ENCODE measurements at places on chromosomes 1 and 21.

DNA sequence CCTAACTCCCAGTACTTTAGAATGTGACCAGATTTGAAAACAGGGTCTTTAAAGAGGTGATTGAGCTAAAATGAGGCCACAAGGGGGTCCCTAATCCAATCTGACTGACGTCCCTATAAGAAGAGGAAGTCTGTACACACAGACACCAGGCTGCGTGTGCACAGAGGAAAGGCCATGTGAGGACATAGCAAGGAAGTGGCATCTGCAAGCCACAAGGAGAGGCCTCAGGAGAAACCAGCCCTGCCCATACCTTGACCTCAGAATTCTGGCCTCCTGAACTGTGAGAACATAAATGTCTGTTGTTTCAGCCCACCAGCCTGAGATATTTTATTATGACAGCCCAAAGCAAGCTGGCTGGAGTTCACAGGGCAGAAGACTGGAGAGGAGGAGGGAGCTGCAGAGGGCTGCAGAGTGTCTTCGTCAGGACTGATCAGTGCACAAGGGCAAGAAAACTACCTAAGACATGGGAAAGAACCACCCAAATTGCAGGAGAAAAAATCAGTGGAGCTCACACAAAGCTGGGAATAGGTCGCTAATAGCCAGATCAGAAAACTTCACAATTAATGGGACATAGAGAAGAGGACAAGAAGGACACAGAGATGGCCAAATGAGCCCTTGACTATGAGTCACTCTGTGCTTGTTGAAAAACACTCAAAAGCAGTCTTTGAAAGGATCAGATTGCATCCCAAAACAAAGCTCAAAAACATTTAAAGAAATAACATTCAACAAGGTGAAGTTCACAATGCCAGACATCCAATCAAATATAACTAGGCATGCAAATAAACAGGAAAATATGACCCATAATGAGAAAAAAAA lies 14.1 kb upstream of the WNT9A start:
- DNase-seq = no peak

GRCh38 chr1:65630855-65631254 lies 161.8 kb upstream of the PDE4B start:
- no peak for DNase-seq

DNA sequence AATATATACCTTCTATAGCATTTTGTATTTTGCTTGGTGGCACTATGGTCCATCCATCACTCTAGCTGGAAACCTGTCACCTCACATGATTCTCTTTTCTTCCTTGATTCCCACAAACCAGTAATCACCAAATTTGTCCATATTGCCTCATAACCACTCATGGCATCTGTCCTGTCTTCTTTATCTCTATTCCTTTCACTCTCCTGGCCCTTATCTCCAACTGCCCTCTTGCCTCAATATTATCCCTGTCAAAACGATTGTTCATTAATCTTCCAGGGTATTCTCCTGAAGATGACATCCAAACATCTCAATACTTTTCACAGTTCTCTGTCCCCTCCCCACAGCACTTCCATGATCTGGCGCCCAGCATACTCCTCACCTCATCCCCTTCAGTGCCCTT lies 46.1 kb downstream of the WDR64 start:
- no peak for DNase-seq

DNA sequence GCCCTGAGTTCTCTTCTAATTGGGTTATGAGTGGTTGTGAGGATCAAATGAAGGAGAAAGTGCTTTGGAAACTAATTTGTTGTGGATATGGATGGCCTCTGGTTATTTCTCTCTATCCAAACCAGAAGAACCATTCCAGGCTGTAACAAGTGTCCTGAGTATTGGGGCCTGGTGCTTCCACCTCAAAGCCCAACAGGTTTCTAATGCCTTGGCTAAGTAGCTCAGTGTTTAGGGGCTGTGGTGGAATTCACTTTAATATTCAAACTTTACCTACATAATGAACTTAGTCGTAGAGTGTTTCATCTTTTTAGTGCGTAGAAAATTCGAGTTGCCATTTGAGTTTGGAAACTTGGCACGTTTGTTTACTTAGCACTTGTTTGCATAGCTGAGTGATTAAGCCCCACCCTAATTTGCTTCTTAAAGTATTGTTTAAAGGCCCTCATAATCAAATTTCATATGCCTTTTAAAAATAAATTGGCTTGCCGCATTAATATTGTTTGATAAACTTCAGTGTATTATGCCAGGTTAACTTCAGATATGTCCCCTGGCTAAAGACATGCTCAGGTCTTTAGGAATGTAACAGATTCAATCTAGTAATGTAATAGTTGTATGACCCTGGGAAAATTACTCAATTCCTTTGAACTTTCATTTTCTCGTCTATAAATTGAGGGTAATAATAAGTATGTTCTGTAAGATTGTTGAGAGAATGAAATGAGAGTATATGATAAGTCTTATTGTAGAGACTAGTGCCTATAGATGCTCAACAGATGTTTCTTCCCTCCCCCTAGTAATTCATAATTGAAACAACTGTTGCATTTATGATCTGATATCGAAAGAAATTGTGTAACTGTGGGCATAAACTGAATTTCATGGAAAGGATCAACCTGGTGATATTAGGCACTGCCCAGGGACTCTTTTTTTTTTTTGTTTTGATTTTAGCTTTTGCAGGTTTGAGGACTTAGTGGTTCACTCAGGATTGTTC lies 1.6 kb downstream of the AGO4 start:
- no peak for DNase-seq

DNA sequence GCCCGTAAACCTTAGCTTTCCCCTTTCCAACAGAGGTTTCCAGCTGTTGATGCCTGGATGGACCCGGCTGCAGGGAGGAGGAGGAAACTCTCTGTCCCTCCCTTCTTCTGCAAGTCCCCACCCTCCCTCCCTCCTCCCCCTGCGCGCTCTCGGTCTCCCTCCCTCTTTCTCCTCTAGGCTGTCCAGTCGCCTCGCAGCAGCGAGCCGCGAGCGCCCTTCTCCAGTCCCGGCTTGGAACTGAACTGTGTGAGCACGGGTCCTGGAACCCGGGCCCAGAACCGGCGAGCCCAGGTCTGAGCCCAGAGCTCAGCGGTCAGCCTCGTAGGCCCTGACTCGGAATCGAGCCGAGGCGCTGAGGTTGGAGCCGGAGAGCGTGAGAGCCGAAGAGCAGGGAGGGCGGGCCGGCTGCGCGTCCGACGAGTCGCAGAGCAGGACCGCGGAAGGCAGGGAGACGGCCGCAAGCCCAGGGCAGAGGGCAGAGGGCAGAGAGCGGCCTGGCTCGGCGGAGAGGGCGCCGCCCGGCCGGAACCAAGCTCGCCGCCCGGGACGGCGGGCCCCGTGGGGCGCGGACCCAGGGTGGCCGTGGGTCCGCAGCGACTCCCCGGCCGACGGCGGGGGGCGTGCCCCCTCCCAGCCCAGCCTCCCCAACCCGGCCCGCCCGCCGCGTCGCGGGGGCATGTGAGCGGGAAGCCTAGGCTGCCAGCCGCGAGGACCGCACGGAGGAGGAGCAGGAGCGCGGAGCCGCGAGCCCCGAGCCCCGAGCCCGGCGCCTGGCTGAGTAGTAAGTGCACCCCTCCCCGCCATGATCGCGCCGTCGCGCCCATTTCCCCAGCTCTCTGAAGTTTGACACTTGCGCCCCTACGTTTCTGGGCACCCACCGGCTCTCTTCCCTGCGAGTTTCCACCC lies at the start of gene SOX13:
SOX13 (plus strand) TSS at position 185 of the 906 bp plus-strand sequence. CDS start 39,801 bp downstream, outside the sequence.
- no peak for DNase-seq

DNA sequence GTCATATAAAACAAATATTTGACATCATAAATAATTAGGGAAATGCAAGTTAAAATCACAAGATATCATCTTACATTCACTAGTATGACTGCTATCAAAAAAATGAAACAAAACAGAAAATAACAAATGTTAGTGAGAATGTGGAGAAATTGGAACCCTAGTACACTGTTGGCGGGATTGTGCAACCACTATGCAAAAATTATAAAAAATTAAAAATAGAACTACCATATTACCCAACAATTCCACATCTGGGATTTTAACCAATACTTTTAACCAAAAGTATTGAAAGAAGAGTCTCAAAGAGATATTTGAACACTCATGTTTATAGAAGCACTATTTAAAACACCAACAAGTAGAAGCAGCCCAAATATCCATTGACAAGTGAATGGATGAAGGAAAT lies 797.2 kb upstream of the ADAMTS5 start:
- DNase-seq = no peak

GRCh38 chr1:36349839-36350238 lies 26.4 kb upstream of the EVA1B start:
- no peak for DNase-seq

GRCh38 chr1:48943826-48944225 lies 167.1 kb upstream of the BEND5 start:
- DNase-seq = no peak

DNA sequence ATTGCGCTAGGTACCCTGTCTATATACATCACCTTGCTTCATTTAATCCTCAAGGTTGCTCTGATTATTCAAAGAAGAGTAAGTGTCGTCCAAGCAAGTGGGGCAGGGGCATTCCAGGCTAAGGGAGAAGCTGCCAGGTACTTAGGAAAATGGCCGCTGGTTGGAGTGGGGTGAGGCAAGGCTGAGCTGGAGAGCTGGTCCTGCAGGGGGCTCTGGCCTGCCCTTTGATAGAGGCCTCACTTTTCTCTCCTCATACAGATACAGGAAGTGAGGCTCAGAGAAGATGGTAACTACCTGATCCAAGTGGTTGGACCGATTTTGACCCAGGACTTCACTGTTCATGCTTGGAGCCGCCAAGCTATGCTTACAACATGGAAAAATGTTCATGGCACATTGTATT lies 86.9 kb upstream of the ZBTB40 start:
- no peak for DNase-seq

DNA sequence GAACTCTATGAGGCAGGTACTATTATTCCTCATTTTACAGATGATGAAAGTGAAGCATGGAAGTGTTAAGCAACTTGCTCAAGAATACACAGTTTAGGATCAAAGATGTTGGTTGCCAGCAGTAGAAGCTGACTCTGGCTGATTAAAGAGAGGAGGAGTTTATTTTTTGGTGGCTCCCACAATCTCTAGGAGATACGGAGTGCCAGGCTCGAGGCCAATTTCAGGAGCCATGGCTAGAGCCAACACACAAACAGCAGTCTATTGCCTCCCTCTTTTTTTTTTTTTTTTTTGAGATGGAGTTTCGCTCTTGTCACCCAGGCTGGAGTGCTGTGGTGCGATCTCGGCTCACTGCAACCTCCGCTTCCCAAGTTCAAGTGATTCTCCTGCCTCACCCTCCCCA lies 19.6 kb downstream of the TTF2 start:
- no peak for DNase-seq

- no peak for DNase-seq
Observed at GRCh38 chr1:161915051-161915503, 108.6 kb downstream of the OLFML2B start.

- no peak for DNase-seq
Observed at GRCh38 chr21:35451276-35451675, 402.2 kb upstream of the RUNX1 start.

DNA sequence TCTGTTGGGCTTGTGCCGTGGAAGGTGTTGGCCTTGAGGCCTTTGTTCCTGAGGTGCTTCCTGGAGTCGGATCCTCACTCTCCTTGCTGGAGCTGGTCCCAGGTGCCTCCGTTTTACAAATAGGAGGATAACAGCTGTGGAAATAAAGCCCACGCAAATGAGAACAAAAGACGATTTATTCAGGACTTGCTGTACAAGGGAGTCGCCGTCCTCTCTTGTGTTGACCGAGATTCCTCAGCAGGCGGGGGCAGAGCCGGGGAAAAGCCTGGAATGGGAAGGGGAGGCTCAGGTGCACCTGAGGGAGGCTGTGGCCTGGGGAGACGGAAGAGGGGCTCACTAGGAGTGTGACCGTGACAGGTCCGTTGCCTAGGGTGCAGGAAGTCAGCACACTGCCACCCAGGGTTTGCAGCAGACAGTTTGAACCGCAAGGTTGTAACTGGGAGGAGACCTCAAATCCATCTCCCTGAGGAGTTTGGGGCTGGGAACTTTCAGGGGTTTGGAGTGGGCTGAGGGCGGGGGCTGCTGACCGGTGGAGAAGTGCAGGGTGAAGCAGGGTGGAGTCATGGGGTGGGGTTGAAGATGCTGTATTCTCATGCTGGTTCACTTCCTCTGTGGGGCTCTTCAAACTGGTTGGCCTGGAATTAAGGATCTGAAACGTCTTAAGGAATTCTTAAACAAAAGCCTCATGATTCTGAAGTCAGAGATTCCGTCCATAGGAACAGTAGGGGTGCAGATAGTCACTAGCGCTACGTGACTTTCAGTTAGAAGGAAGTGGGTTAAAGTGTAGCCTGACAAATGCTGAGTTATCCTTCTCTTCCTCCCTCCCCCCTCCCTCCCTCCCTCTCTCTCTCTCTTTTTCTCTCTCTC lies 2.6 kb upstream of the CSTB start:
- no peak for DNase-seq

DNA sequence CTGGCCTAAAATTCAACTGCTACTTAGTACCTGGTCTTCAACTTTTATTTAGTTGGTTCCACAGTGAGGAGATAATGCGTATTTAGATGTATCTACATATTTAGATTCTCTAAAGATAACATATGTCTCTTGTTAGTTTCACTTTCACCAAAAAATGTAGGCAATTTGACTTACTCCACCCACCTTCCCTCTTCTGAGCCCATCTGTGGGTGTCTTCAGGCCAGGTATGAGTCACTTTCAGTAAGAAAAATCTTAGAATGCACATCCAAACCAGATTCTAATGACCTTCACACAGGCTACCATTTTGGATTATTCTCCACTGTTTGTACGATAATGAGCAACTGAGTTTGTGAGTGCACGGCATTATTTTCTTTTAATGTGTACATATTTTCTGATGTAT lies 501.7 kb downstream of the NEGR1 start:
- DNase-seq = no peak

DNA sequence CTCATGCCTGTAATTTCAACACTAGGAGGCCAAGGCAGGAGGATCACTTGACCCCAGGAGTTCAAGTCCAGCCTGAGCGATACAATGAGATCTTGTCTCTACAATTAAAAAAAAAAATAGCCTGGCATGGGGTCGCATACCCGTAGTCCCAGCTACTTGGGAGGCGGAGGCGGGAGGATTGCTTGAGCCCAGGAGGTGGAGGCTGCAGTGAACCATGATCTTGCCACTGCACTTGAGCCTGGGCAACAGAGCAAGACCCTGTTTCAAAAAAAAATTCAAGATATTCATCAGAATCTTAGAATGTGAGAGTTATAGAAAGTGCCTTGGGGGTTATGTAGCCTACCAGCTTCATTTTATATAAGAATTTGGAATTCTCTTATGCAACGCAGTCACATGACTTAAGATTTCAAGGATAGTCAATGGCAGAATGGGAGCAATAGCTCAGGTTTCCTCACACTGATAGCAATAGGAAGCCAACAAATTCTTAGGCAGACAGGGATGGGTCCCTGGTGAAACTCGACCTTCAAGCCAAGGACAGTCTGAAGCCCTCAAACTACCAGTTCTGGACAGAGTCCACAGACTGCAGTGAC lies 462.5 kb downstream of the SETD4 start:
- no peak for DNase-seq

GRCh38 chr1:103254691-103255090 lies 146.4 kb upstream of the COL11A1 start:
- no peak for DNase-seq

GRCh38 chr1:20878799-20879198 lies 91.7 kb upstream of the HP1BP3 start:
- no peak for DNase-seq

DNA sequence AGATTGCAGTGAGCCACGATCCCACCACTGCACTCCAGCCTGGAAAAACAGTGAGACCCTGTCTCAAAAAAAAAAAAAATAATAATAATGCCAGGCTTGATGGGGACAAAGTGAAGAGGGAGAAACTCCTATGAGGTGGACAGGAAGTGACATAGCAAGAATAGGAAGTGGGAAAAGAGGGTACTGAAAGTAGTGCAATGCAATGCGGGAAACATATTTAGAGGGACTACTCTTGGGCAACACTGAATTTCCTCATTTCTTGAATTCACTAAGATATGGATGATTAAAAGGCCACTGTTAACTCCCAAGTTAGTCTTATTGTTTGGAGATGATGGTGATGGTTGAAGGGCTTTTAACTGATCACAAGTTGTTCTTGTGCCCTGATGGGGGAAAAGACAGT lies 21.6 kb upstream of the KCNA2 start:
- DNase-seq = no peak
